Vagina (tissue), 2 donors: ENCODE measurements at places on chromosomes 7 and 10.

GRCh38 chr10:132939957-132940790, 2.2 kb downstream of the CFAP46 start:
- no peak for DNase-seq

- DNase-seq = no peak
Observed at GRCh38 chr10:29961351-29961750, 98.0 kb downstream of the JCAD start.

DNA sequence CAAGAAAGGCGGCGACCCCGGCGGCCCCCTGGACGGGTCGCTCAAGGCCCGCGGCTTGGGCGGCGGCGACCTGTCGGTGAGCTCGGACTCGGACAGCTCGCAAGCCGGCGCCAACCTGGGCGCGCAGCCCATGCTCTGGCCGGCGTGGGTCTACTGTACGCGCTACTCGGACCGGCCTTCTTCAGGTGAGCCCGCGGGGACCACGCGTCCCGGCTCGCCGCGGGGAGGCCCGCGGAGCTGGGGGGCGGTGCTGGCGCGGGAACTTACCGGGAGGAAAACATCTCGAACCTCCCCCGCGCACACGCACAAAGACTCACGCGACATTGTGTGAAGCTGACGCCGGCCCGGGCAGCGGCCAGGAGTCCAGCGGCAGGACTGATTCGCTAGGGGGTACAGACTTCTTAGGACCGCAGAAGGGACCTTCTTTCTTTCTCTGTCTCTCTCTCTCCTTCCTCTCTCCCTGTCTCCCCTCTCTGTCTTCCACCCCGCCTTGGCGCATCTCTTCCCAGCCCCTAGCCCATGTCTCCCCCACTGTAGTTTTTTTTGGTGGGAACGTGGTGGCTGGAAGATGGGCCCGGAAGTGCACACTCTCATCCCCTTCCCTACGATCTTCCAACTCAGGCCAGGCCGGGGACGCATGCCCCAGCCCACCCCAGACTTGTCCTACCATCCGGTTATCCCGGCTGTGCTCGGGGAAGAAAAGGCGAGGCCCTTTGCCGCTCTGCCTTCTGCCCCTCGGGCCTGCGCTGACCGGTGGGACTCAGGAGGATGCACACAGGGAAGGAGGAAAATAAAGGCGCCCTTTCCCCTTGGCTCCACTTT, 1.2 kb downstream of the EN2 start:
- DNase-seq = no peak

DNA sequence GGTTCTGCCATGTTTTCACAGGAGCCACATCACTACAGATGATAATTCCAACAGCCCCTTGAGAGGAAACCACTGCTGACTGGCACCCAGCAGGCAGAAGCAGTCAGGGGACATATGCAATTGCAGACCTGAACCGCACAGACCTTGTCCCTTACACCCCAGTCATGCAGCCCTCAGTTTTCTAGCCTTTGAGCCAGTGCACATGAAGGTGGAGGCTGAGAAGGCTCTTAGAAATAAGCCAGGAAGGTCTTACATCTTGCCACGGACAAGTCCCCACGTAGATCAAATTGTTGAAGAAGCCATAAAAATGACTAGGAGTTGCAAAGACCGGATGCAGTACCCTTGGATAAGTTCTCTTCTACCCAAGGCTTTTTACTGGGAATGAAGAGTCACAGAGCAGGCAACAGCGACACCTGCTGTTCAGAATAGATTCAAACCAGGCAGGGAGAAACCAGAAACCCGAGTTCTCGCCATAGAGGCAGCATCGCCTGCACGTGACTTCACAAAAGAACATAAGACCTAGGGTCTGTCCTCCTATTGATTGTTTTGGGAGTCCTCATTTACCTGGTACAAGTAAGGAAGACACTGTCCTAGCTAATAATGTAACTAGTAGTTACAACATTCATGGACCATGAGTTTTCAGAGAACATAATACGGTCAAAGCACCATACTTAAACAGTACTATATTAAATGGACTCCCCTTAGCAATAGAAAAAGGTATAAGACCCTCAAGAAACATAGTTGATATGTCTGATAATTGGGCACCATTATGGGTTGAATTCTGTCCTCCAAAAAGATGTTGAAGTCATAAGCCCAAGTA, 11.1 kb downstream of the STEAP1B start:
- DNase-seq = no peak

DNA sequence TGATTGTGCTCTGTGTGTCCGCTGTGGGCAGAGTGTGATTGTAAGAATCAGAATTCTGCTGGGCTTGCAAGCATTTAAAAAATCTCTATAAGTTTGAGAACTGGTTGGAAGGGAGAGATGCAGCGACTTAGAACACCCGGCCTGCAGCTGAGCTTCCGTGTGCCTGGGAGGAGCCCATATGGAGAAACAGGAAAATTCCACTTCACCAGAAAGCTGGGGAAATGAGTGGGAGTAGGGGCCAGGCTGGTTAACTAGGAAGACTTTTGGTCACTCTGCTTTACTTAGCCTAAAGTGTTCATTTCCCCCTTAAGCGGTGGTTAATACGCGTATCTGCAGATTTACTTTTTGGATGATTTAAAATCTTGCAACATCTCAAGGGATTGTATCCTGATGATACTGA, 72.2 kb downstream of the TCF7L2 start:
- no peak for DNase-seq

- peak; percentile 70 for DNase-seq
Observed at GRCh38 chr7:130912082-130912861, 178.3 kb upstream of the KLF14 start.

DNA sequence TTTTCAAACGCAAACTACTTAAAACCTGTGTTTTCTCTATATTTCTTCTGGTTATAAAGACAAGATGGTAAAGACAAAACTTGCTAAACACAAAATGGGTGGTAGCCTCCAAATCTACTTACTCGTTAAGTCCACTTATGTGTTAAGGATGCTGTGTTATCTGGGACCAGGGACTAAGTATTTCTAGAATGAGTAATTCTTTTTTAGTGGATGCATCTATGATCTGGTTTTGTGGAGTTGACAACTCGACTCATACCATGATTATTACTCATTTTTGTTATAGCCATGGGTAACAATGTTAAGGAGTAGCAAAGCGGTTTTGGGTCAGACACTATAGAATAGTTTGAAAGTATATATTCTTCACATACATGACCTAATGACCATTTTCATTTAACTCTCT, 239.5 kb upstream of the FOXP2 start:
- no peak for DNase-seq

DNA sequence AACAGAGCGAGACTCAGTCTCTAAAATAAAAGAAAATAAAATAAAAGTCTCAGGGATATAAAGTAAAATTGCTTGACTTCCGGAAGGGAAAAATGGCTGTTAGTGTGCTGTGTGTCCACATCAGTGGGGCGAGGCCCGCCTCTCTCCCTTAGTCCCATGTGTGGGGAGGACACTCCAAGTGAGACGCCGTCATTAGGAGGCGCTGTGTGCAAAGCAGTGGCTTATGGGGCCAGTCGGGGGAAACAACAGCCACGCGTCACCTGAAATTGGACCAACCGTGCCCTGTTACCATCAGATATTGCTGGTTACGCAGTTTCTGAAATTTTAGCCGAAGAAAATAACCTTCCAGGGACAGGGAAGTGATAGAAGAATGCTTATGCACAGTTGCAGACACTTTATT, 15.8 kb downstream of the SFXN4 start:
- DNase-seq = no peak

DNA sequence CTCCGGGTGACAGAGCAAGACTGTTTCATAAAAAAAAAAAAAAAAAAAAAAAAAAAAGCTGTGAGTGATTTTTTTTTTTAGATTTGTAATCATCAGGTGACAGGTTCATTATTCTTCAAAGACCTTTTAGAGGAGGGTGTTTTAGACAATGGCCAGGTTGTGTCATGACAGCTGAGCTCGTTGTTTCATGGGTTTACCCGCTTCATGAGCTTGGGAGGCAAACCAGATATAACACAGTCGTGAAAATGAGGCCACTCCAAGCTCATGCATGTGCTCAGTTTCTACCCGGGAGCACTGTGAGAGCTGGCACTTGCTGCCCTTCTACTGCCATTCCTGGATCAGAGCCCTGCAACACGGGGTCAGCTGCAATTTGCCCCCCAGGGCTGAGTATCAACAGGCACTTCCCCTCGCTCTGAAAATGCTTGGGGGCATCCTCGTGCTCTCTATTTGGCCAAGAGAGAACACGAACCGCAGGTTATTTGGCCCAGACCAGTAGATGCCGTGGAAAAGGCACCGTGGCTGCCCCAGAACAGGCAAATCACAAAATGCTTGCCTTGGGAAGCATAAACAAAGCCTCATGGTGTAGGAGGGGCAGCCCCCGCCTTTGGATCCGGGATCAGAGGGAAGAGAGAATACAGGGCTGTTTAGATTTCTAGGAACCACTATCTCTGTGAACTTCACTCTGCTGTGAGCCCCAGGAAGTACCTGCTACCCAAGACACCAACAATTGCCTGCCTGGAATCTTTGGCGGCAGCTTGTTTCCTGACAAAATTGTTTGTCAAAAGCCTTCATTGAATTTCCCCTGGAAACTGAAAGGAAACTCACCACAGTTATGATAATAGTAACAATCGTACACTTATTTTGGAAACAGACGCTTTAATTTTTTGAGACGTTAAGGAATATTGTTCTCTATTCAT, 371.0 kb downstream of the FRMD4A start:
- DNase-seq = no peak

GRCh38 chr10:102627291-102627735, 17.0 kb upstream of the TRIM8 start:
- DNase-seq = no peak

- DNase-seq = no peak
Observed at GRCh38 chr10:114604357-114605130, 53.5 kb downstream of the ABLIM1 start.

- no peak for DNase-seq
Observed at GRCh38 chr10:119705434-119705831, 20.4 kb upstream of the INPP5F start.

- DNase-seq = no peak
Observed at GRCh38 chr10:8059191-8059936, 4.9 kb downstream of the GATA3 start.

DNA sequence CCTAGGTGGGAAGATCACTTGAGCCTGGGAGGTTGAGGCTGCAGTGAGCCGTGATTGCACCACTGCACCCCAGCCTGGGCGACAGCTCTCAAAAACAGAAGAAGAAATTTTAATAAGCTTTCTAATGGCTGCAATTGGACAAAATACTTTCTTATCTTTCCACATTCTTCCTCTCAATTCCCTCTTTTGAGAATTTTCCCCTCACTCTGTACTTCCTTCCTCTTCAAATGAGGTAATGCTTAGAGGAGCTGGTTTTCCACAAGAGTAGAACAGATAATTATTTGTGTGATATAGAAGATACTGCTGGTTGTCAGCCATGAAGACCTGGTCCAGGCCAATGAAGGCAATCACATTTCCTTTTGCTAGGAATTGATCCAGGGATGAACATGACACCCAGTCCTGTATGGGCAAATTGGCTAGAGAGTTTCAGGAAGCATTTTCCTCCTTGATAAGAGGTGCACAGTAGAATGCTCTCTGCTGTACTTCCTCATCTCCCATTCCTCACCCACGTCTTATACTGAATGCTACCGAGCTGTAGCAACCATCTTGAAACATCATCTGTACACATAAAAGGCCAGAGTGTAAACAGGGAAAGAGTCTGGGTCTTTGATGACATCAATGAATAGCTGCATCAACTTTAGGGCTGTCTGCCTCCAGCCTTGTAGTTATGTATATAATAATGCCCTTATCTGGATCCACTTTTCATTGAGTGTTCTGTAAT, 103.9 kb downstream of the CDK6 start:
- DNase-seq = no peak

GRCh38 chr7:54485044-54485443, 57.1 kb upstream of the VSTM2A start:
- no peak for DNase-seq

- DNase-seq = no peak
Observed at GRCh38 chr7:81167934-81168333, 249.1 kb upstream of the SEMA3C start.

- no peak for DNase-seq
Observed at GRCh38 chr7:7498856-7499255, 36.8 kb downstream of the COL28A1 start.

GRCh38 chr7:128863433-128863989, 855 bp downstream of the ATP6V1F start:
- DNase-seq = no peak

- no peak for DNase-seq
Observed at GRCh38 chr7:4682621-4683042, 537 bp downstream of the FOXK1 start.

DNA sequence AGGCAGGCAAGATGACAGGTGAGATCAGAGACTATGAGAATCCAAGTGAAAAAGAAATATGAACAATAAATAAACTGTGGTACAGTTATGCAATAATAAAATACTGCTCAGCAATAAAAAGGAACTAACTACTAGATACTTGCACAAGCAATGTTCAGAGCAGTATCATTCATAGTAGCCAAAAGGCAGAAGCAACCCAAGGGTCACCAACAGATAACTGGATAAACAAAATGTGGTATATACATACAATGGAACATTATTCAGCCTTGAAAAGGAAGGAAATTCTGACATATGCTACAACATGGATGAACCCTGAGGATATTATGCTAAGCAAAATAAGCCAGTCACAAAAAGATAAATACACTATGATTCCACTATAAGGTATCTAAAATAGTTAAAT, 76.9 kb upstream of the KCNIP2 start:
- DNase-seq = no peak

GRCh38 chr7:5543361-5543760, 119.7 kb upstream of the TNRC18 start:
- no peak for DNase-seq

- no peak for DNase-seq
Observed at GRCh38 chr7:148624735-148625134, 34.2 kb downstream of the C7orf33 start.

GRCh38 chr10:123402656-123403055, 248.5 kb downstream of the BUB3 start:
- no peak for DNase-seq

DNA sequence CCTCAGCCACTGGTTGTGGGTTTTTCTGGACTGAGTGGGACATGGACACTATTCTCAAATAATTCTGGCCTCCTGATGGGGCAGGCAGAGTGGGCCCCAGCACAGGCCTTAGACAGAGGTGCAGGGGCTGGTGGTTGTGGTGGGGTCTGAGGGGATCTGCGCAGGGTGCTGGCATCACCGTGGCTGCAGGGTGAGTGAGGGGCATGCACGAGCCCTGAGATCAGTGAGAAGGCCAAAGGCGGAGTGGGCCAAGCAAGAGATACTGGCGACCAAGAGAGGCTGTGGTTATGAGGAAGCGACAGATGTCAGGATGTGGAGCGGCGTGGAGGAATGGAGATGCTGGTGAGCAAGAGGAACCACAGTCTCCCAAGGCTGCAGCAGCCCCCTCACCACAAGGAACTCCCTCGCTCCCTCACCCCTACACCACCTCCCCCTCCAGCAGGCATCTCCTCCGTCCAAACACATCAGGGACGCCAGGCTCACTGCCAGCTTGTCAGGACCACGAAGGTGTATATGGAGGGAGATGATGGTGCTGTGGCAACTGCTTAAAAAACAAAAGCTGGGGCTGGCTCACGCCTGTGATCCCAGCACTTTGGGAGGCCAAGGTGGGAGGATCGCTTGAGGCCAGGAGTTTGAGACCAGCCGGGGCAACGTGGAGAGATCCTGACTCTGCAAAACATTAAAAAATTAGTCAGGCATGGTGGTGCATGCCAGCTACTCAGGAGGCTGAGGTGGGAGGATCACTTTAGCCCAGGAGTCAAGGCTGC, 9.6 kb downstream of the PRF1 start:
- DNase-seq = no peak

GRCh38 chr10:31581741-31582323, 262.8 kb downstream of the ZEB1 start:
- no peak for DNase-seq
